ENCODE measurements at places on chromosomes 2 and 18.

DNA sequence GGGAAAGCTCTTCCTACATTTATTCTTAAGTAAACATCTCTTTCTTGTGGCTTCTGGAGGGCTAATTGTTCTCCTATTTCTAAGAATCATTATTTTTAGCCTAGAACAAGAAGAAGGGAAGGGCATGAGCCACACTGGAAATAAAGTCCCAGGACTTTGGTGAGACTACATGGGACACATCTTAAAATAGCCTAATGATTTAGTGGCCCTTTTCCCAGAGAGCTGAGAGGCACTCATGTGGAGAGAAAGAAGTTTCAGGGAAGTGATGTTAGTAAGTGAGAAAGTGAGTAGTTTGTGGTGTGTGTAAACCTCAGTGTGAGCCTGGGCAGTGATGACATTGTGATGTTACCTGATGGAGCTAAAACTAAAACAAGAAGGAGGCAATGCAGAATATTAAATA is 14.6 kb downstream of the ITGA4 start:
- no peak for DNase-seq

GRCh38 chr18:45488645-45489044 is 126.6 kb upstream of the SLC14A2 start:
- DNase-seq = no peak

DNA sequence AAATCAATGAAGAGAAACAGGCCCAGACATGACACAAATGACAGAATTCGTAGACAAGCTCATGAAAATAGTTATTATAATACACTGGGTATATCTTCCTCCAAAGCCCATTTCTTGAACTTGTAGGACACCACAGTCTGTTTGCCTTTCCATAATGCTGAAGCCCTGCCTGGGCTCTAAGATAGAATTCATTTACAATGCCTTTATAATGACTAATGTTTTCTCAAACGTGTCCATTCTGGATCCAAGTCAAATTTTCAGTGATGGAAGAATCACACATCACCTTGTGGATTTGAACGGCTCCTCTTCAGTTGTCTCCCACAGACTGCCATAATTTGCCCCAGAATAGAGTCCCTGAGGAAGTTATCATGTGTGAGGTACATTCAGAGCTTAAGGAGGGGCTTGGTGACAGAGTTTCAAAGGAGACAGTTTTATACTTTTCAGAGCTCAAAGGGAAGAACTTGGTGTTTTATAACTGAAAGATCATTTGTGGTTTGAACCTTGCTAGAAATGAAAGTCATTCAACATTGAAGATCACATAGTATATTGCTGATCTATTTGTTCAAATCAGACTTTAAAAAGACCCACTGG is 38.2 kb downstream of the CASP8 start:
- no peak for DNase-seq

GRCh38 chr2:180591947-180592346 is 388.5 kb upstream of the UBE2E3 start:
- DNase-seq = no peak

- DNase-seq = no peak
Measured at GRCh38 chr2:106044021-106044420, 150.1 kb downstream of the UXS1 start.

- DNase-seq = no peak
Measured at GRCh38 chr2:99081891-99082290, 59.6 kb upstream of the C2orf15 start.

DNA sequence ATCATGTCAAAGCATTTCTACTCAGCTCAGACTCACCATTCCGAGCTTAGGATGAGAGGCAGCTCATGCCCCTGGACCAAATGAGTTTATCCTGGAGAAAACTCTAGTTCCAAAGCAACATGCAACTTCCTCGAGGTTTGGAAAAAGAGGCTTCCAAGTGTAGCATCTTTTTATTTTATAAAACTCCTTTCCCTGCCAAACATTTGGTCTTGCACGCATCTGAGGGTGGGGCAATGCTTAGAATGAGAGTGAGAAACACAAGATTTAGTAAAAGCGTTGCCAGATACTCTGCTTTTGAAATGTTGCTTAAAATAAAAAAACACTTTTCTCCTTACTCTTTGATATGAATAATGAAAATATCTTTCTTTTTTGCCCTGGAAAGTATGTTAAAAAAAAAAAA is 151.5 kb downstream of the NCKAP5 start:
- no peak for DNase-seq

DNA sequence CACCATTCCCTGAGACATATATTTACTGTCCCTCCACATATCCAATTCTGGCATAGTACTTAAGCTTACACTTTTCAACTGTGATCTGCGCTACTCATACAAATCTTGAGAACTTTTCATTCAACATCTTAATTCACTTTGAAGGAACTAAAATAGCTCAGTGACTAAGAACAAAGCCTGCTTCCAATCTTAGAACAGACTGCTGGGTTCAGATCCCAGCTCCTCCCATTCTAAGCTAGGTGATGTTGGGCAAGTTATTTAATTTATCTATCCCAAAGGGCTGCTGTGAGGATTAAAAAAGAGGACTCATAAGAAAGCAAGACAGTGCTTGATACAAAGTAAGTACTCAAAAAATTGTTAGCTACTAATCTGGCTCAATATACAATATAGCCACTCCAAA is 57.9 kb downstream of the UGP2 start:
- DNase-seq = no peak

DNA sequence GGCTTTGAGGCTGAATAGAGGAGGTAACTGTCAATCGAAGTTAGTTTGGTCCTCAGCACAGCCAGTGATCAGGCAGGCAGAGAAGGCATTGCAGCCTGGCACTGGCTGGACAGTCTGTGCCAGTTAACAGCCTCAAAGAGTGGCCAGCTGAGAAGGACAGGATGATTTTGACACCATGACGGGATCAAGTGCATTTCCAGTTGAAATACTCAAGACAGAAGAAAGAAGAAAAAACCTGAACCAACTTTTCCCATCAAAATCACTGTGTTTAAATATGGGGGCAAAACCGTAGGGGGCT is 96.7 kb upstream of the ZCCHC2 start:
- DNase-seq = no peak

GRCh38 chr2:218323526-218324472 is 31.5 kb upstream of the TMBIM1 start:
- no peak for DNase-seq

DNA sequence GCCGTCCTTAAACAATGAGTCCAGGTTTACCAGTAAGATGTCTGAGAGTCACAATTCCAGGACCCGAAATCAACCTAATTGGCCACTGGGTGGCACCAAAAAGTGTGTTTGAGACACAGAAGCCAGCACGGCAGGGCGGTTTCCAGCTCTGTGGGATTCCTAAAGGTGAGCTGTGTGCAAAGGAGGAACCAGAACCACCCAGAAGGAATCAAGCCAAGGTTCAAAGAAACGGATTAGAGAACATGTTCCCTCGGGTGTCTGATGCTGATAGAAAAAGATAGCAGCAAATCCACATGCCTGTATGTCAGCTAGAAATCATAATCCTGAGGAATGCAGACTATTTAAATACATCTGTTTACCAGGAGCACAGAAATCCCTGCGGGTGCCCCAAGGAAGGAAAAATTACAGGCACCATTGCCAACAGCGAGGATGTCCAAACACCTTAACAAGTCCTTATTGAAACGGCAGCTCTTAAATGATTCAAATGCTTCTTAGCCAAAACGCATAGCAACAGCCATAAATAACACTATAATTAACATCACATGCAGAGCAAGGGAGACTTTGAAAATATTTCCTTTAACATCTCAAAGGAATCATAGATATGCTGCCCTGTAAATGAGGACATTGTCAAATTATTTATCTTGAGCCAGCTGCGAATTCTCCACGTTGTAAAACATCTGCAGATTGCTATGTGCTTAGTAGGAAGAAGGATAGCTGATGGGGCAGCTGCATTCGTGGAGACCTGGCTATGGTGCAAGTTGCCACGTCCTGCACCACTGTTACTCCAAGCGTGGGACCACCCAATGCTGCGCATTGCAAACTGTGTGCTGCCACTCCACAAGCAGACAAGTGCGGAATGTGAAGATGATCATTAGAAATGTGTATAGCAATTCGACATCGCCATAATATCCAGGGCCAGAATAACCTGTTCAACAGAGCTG is 318.7 kb upstream of the NCKAP5 start:
- DNase-seq = peak; percentile 37

- DNase-seq = no peak
Measured at GRCh38 chr2:185208261-185208660, 530.3 kb upstream of the FSIP2 start.

DNA sequence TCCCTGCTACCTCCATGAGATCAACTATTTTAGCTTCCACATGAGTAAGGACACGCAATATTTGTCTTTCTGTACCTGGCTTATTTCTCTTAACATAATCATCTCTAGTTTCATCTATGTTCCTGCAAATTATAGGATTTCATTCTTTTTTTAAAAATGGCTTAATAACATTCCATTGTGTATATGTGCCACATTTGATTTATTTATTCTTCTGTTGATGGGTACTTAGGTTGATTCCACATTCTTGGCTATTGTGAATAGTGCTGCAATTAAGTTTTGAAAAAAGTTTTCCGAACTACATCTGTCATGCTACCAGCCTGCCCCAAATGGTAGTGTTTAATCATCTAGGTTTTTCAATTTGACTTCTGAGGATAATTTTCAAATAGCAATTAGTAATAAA is 36.3 kb downstream of the SPAG16 start:
- DNase-seq = no peak

GRCh38 chr2:41972819-41973218 is 75.0 kb upstream of the PKDCC start:
- no peak for DNase-seq

GRCh38 chr2:220531216-220531615 is 903.8 kb downstream of the SLC4A3 start:
- DNase-seq = no peak

DNA sequence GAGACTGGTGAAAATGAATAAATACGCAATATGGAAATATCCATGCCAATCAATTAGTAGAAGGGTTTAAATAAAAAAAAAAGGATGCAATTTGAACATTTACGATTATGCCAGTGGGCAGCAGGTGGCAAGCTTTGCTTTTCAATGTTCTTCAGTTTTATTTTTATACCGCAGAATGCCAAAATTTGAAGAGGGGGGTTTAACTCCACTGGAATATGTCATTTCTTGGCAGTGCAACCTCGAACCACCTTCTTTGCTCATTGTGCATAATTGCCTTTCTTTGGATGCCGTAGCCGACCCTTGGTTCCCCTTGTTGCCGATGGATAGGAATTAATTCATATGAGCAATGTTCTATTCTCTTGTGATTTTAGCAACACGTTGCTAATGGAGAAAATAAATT is 88.0 kb downstream of the LTBP1 start:
- no peak for DNase-seq

DNA sequence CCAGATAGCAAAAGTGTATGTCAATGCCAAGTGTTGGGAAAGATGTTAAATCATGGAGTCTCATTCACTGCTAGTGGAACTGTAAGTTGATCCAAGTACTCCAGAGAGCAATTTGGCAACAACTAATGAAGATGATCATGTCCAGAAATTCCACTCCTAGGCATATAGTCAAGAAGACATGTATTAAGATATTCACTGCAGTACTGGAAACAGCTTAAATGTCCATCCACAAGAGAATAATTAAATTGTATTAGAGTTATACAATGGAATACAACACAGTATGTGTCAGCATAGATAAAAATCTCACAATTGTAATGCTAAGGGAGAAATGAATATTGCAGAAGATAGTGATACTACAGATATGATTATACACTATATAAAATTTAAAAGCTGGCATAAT is 15.2 kb upstream of the LBH start:
- no peak for DNase-seq

GRCh38 chr2:39948016-39948719 is 169.1 kb upstream of the THUMPD2 start:
- DNase-seq = no peak

- no peak for DNase-seq
Measured at GRCh38 chr2:111667542-111668273, 216.3 kb downstream of the ANAPC1 start.

GRCh38 chr2:99380376-99381010 is 43.3 kb downstream of the EIF5B start:
- no peak for DNase-seq

- DNase-seq = no peak
Measured at GRCh38 chr2:102522890-102523289, 49.9 kb downstream of the SLC9A4 start.

- no peak for DNase-seq
Measured at GRCh38 chr2:96869281-96869821, 529 bp downstream of the SEMA4C start.

DNA sequence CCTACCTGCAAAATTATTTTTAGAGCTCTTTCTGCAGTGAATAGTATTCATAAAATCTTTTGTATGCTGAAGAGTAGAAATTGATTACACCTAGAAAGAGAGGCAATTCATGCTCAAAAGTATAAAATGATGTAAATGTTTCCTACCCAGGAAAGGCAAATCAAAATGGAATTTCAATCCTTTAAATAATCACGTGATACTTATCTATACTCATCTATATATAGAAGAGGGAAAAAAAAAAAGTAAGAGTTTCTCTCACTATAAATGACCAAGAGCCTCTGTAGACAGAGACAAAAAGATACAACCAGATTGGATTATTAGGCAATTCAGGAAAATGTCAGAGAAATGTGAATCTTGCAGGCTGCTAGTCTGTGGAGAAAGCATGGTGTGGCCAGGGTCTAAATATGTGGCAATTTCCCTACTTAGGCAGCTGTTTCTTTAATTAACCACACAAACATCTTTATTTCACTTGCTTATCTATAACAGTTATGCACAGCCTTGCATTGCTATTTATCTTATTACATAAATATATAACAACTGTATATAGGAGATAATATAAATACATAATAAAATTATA is 39.5 kb downstream of the METTL8 start:
- DNase-seq = no peak

GRCh38 chr2:160878618-160879017 is 281.6 kb upstream of the TANK start:
- DNase-seq = no peak

- DNase-seq = no peak
Measured at GRCh38 chr2:232387451-232388171, 9.1 kb downstream of the ALPP start.

DNA sequence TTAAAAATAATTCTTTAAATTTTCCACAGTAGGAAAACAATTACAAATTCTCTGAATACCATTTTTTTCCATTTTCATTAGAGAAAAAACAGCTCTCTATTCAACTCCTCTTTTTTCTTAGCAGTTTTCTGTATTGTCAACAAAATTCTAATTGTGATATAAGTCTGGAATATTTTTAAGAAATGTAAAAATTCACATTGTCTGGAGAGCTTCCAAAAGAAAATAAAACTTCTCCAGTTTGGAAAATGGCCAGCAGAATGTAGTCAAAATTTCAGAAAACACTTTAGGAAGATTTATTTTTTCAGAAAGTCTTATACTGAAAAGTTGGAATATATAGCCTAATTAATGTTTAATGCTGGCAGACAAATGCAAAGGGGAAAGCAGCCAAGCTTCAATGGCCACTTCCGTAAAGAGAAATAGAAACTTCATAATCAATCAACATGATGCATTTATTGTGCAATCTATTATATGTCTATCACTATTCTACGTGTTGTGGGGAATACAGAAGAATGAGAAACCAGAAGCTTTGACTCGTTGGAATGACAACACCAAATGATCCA is 733.2 kb upstream of the PKDCC start:
- DNase-seq = no peak

- DNase-seq = no peak
Measured at GRCh38 chr18:76376225-76376624, 118.8 kb downstream of the ZNF516 start.

GRCh38 chr2:224922142-224922727 is 120.0 kb downstream of the DOCK10 start:
- DNase-seq = peak; percentile 35

Data from GM19239 (cell line).